ENCODE measurements at places on chromosomes 7 and 10. TPM values are rescaled to one million over a fixed set of nuclear protein-coding genes. Genes with fewer than 3 reads are reported as not detected.

The CALHM3 gene
- 0.09 TPM for polyA plus RNA-seq

The COL1A2 gene
- 4,875 TPM for polyA plus RNA-seq

GRCh38 chr7:117412946-117413559 lies 14.2 kb downstream of the ASZ1 start:
- DNase-seq, result no peak

- no peak for DNase-seq
Observed at GRCh38 chr7:72325561-72325960, 86.6 kb downstream of the CALN1 start.

GRCh38 chr10:99854860-99855259 lies 72.4 kb downstream of the ABCC2 start:
- DNase-seq, result peak; percentile 41

DNA sequence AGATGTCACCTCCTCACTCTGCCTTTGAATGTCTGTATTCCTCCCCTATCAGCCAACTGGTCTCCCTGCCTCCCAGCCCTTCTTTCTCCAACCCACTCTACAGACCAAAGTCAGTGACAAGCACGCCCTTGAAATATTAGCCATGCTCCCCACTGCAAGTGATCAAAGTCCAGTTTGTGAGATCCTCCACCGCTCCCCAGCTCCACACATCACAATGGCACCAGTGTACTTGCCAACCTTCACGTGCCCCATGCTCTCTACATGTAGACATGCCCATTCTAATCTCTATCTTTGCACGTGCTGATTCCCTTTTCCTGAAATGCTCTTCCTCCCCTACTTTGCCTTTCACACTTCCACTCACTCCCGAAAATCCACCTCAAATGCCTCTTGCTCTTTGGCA lies 150.9 kb downstream of the GRID1 start:
- no peak for DNase-seq
